ENCODE measurements at places on chromosomes 1 and 21.

- DNase-seq, result no peak
These were observed 14.9 kb downstream of the MAPKAPK2 start for GRCh38 chr1:206699626-206700025.

DNA sequence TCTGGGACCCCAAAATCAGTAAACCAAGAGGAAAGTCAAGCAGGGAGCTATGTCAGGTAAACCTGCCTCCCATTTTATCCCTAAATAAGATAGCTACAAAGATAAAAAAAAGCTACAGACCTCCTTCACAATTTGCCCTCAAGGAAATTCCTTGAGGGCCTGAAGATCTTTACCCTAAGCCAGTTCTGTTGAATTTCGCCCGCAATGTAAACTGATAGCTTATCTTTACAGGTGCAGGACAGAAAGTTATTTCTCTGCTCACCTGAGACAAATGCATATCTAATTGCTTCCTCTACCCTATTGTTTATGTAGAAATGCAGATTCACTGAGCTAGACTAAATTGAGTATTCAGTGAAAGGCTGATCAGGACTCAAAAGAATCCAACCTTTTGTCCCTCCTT is 153.4 kb upstream of the CHRM3 start:
- no peak for DNase-seq

DNA sequence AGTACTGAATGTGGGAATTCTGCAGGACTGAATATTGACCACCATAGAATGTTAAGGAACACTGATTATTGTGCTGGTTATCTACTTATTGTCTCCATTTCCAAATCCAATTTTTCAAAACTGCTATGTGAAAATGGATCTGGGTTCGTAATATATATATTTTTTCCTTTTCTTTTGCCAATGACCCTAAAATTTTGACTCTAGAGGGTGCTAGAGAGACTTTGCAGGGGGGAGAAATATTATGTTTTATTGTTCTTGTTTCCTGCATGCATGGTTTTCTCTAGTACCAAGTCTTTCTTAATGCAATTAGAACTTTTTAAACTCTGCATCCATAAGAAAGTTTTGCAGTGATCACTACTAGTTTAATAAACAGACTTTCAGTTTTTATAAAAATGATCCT is 1256.9 kb downstream of the BRINP3 start:
- DNase-seq, result no peak

GRCh38 chr1:167071286-167071685 is 18.9 kb downstream of the GPA33 start:
- DNase-seq, result no peak

DNA sequence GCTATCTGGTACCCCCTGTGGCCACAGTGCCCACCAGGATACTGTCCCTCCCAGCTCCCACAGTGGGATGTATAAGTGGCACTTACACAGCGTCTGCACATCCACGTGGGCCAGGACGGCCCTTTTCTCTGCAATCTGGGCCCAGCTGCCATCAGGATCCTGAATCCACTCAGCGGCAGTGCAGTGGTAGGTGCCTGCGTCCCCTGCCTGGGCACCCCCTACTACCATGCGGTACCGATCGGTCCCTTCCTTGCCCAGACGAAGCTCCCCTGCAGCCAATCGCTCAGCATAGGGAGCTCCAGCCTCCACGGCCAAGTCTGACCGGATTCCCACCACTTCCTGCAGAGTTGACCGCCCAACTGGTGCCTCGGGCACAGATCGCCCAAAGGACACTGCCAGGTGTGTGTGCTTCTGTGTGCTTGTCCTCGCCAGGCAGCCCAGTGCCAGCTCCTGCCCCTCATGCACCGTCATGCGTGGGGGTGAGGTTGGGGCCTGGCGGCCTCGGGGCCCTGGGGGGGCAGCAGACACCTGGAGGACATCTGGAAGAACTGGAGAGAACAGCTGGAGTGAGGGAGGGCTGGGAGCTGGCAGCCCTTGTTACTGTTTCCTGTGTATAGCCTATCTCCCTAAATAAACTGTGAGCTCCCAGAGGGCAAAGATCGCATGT is 4.7 kb downstream of the IGSF8 start:
- no peak for DNase-seq
